ENCODE measurements at places on chromosomes 16 and 17.

DNA sequence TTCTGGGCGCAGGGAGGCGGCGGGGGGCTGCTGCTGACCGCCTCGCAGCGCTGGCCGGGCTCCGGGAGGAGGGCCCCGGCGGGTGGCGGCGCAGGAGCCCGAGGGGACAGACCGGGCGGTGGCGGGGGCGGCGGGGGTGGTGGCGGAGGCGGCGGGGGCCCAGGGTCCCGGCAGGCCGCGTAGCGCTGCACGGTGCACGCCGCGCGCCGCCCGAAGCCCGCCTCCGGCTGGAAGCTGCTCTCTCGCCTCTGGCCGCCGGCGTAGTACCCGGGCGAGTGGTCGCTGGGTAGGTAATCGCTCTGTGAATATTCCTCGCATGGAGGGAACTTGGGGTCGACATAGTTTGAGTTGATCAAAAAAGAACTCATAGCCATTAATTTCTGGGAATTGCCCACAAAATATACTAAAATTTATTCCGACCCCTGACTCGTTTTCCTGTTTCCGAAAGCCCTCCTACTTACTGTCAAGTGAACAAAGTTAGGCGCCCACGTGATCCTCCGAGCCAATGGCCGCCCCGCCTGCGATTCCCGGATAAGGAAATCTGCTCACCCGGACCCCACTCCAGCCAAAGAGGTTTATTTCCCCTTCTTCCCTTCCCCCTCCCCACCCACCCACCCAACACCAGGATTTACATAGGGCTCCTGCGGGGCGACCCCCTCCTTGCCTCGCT, at the start of gene HOXB4:
Gene HOXB4, minus strand, starts transcription at position 405 of the 670 bp plus-strand sequence. Its CDS starts 31 bp downstream, at position 374.
- DNase-seq, result peak; percentile 48

GRCh38 chr17:56979091-56979480, 1.2 kb downstream of the SCPEP1 start:
- DNase-seq, result no peak

GRCh38 chr17:50766222-50767023, 895 bp downstream of the ANKRD40CL start:
- no peak for DNase-seq

GRCh38 chr17:5585836-5586521, 1.7 kb upstream of the NLRP1 start:
- no peak for DNase-seq

All from stimulated activated naive CD4-positive, alpha-beta T cell (primary cell).